ENCODE measurements at places on chromosomes 2 and 18.

GRCh38 chr2:105569606-105570005, 170.8 kb upstream of the FHL2 start:
- no peak for DNase-seq

DNA sequence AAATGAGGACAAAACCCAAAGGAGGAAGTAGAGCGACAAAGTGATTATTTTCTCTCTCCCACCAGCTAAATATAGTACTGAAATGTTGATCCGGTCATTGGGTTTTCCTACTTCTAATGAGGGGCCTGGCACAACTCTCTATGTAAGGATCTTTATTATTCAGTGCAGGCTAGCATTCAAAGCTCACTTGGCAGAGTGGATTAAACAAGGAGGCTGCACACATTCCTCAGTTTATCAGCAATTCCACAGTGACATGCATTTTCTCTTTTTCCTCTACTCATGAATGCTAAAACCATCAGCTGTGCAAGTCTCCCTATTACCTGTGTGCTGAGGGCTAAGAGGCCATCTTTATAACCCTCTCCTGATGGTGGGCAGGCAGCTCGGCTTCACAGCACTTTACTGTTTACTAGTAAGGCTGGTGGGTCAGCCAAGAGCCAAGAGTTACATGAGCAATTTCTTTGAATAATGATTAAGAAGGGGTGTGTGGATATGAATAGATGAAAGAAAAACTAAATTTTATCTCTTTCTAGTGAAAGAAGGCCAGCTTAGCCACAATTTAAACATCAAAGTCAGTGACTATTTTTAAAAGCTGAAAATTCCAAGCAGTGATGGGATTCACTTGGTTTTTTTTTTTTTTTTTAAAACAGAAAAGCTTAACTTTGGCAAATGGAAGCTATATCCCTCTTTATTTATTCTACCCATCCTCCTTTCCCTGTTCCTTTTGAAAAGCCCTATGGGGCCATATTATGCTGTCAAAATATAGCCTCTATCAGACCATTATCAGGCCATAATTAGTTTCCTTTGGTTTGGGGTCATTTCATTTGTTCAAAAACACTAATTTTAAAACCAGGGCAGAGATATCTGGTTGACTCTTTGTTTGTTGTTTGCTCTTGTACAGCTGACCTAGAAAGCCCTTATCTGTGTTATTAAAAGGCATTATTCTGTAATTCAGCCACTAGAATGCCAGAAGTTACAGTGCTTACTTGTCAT, 111.0 kb downstream of the RBM43 start:
- DNase-seq, result no peak

DNA sequence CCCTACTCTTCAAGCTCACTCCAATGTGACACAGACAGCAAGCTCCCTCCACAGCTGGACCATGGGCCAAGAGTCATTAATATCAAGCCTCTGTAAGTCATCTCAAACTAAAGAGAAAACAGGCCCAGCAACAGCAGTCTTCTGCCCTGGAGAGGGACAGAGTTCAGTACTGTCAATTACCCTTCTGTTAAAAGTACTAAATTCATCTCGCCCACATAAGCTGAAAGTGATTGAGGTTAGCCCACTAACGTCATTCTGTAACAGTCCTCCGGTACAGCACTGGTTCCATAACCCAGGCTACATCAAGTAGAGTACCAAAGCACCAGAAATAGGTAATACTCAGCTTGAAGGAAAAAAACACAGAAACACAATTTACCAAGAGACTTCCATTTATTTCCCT, 25.9 kb downstream of the THADA start:
- DNase-seq, result no peak

GRCh38 chr2:187188783-187189631, 259.0 kb downstream of the CALCRL start:
- no peak for DNase-seq

DNA sequence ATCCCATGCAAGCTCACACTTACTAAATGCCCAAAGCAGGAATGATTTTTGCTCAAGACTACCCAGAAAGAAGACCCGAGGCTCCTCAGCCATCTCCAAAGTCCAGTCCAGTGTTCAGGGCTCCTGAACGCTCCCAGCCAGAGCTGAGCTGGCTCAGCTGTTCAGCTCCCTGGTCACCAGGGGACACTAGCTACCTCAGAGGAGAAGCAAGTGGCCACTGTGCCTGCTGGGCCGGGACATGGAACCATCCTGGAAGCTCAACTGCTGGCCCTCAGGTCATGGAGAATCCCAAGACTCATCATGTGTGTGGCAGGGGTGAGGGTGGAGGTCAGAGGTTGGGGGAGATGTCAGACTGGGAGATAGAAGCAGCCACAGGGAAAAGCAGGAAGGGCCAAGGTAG, 89.0 kb downstream of the GALNT14 start:
- DNase-seq, result no peak

GRCh38 chr18:11271954-11272353, 122.6 kb upstream of the PIEZO2 start:
- no peak for DNase-seq

GRCh38 chr2:181818840-181819239, 72.7 kb upstream of the ITPRID2 start:
- DNase-seq, result no peak

DNA sequence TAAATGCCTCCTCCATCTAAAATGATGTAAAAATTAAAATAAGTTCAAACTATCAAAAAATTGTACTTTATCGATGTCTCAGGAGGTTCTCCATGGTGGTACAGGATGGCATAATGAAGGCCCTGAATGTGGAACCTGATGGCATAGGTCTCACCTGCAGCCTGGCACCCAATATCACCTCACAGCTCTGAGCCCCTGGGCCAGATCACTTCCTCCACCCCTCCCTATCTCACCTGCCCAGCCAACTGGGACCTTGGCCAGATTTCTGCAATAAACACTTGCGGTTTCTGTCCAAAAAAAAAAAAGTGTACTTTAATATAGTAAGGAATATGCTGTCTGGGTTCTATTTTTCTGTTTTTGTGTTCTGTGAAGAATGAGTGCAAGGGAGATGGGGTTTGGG, 6.7 kb upstream of the RBM45 start:
- no peak for DNase-seq

GRCh38 chr2:210392469-210392881, 77.5 kb upstream of the MYL1 start:
- no peak for DNase-seq

DNA sequence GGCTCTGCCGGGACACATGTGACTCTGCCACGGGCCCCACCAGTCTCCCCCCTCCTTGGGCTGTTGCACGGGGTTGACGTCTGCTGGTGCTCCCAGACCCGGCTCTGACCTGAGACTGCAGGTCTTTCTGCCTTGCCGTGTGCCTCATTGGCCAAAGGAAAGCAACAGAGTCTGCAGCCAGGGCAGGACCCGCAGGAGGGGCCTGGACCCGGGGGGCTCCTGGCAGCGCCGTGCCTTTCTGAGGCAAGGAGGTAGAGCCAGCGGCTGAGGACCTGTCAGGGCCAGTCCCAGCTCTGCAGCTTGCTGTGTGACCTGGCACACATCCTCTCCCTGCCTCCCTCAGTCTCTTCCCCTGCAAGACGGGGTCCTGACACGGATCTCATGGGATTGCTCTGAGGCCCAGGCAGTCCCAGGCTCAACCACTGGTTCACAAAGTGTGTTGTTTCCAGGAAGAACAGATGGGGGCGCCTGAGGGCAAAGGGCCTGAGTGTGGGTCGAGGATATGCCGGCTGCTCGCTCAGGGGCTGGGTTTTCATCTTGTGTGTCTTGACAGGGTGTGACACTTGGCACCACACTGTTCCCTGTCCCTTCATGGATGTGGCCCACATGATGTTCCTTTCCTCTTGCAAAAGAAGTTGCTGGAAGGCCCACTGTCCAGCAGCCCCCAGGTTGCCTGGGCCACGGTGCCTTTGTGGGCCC, 9.0 kb downstream of the CAPN10 start:
- DNase-seq, result no peak

GRCh38 chr2:65754219-65754618, 321.8 kb upstream of the SPRED2 start:
- DNase-seq, result no peak

DNA sequence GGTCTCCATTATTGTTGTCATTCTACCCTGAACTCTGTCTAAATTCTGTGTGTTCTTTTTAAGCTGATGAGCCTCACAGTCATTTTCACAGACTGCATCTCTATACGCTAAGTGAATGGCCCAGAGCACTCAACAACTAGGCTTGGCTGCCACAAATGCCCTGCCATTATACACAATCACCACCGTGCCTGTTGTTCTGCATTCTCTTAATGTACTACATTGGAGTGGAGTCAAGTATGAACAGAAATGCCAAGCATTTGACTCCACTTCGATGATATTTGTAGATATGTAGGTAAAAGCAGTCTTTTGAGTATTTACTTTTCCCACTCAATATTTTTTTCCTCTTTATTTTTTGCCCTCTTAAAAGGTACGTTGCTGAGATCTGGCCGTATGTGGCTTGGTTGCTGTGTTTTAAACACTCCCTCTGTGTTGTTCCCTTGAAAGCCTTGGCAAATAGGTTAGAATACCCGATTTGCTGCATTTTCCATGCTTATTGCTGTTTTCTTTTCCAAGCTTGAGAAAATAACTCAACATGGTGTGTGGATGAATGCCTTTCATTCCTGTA, 36.2 kb upstream of the TMEFF2 start:
- no peak for DNase-seq

GRCh38 chr2:99188357-99188756, 7.4 kb downstream of the MRPL30 start:
- DNase-seq, result no peak

DNA sequence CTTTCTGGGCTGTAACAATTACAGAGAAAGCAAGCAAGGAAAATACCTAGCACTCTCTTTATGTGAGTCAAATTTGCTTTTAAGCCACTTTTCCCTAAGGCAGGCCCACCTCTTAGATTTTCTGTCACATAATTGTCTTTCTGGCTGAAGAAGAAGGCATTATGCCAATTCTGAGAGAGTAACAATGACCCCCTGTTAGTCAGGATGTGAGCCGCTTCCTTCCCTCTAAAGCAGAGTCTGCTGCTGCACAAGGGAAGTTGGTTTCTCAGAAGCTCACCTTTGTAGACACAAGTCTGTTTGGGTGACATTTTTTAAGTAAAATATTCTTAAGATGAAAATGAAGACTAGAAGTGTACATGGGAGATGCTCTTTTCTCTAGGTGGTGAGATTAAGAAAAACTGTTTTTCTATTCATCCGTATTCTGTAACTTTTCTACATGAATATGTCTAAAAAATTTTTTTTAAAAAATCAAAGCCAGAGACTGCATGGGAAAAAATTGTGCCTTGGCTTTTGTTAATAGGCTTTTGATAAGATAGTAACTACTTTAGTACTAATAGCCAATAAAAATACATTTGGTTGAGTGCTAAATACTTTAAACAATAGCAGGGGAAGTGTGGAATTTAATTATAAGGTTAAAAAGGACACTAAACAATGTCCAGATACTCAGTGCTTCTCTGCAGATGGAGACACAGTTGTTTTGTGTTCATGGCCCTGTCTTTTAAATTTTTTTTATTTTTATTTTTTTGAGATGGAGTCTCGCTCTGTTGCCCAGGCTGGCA, 33.4 kb upstream of the VPS54 start:
- no peak for DNase-seq

DNA sequence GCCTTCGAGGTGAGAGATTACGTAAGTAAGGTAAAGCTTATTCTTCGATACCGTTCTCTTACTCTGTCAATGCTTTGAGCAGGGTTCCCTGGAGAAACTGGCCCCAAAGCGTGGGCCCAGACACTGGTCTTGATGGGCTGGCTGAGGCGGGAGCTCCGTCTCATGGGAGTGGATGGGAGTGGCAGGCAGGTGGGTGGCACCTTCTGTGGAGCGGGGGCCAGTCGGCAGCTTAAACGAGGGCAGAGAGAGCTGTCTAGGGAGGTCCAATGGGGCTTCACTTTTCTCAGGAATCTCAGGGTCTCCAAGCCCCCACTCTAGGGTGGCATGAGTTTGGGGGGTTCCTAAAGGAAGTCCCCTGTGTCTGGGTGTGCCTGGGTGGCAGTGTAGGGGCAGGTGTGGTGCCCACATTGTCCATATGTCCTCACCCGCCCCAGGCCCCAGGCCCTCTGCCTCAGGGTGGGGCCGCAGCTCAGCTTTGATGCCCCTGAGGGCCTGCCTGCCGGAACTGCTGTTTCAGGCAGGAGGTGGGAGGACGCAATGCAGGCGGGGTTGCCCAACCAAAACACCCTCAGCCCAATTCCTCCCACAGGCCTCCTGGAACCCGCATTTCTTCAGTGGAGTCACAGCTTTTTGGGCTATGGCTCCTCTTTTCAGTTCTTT, 32.5 kb upstream of the FOSL2 start:
- DNase-seq, result no peak

DNA sequence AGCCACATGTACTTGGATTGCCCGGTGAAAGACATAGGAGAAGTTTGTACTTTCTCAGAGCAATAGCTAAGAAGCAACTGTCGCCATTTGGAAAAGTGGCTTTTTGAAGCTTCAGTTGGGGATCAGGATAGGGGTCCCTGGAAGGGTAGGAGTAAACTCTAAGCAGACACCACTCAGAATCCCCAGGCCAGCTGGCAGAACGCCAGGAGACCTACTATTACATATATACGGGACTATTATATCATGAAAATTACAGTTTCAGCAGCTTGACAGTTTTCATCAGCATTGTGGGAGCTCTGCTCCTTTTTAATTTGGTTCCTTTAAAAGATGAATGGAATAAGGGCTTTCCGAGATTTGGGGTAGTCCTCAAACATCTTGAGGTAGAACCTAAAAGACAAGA, 54.9 kb downstream of the SRD5A2 start:
- DNase-seq, result no peak

GRCh38 chr18:13221869-13222855, 3.6 kb downstream of the LDLRAD4 start:
- no peak for DNase-seq

- DNase-seq, result peak; percentile 56
These were observed 95.0 kb downstream of the DGKD start for GRCh38 chr2:233449081-233449901.

DNA sequence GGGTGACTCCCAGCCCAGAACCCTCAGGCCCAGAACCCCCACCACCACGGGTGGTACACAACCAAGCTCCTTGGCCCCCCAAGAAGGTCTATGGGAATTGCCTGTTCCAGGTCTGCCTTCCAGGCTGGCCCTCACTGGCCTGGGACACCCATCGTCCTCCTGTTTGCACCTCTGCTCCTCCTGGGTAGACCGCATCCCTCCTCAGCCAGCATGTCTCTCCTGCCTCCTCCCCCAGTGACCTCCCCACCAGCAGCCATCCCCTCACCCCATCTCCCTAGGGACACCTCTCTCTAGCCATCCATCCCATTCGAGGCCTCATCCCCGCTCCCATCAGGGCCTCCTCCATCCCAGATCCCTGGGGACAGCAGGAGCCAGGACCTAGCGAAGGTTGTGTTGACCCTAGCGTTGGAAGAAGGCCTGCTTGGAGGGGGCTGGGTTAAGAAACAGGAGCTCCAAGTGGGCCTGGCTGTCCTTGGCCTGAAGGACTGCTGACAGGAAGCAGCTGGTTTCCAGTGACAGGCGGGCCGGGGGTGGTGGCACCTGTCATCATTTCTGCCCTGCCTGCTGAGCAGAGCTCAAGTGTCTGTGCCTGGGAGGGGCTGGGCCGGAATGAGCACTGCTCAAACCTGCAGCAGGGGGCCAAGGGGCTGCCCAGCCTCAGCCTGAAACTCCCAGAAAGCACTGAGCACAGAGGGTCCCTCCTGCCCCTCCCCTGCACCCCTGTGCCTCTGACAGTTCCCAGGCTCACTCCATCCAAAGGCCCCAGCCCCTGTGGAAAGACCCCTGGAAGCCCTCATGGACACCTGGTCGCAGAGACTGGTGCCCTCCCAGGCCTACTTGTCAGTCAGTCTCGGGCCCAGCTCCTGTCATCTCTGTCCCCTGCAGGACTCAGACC, 96.0 kb upstream of the OTOS start:
- DNase-seq, result peak; percentile 6
